B cell (primary cell): ENCODE measurements at places on chromosomes 13 and 19. TPM values are rescaled to one million over a fixed set of nuclear protein-coding genes. Genes with fewer than 3 reads are reported as not detected.

- DNase-seq: no peak
These were observed 127.7 kb upstream of the EDNRB start for GRCh38 chr13:78046331-78046730.

- no peak for DNase-seq
These were observed 1.6 kb downstream of the MEX3D start for GRCh38 chr19:1566392-1567115.

DNA sequence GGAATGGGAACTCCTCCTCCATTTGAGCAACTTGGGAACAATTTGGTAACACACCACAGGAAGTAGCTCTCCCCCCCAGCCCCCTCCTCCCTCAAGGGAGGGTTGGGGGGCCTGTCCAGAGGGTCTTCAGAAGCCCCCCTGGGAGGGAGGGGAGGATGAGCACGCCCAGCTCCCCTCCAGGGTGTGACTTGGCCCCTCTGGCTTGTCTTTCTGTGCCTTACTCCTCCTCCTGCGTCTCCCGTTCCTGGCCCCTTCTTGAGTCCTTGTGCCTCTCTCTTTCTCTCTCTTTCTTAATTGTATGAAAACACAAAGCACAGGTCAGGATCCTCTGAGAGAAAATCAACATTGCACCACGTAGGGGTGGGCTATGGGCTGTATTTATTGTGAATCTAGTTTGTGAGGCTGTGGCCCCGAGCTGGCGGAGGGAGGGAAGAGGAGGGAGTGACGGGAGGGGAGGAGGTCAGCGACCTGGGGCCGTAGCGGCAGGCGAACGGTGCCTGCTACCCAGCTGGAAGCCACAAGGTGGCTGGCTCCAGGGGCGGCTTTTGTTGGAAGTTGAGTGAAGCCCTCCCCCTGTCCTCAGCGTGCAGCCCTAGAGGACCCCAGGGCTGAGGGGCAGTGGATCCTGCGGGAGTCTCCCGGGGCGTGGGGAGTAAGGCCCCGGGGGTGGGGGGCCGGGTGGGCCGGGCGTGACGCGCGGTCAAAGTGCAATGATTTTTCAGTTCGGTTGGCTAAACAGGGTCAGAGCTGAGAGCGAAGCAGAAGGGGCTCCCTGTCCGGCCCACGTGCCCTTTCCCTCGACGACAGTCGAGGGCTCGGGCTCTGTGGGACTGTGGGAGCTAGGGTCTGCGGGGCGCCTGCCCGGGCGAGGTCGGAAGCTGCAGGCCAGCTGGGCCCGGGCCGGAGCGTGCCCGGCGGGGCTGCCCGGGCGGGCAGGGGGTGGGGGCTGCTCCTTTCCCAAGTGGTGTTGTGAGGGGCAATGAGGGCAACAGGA, 6.4 kb downstream of the LYL1 start:
- DNase-seq: peak; percentile 66

The GIPR gene
- total RNA-seq: 2.3 and 2.9 TPM in 2 replicates

DNA sequence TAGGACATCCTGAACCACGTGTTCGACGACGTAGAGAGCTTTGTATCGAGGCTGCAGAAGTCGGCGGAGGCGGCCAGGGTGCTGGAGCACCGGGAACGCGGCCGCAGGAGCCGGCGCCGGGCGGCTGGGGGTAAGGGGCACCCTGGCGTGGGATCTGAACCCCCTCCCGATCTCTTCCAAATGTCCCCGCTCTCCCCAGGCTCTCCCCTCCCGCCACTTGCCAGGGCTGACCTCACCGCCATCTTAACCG, 6.0 kb downstream of the EPS8L1 start:
- DNase-seq: no peak

GRCh38 chr19:47549261-47549862, 23.6 kb downstream of the ZNF541 start:
- no peak for DNase-seq

DNA sequence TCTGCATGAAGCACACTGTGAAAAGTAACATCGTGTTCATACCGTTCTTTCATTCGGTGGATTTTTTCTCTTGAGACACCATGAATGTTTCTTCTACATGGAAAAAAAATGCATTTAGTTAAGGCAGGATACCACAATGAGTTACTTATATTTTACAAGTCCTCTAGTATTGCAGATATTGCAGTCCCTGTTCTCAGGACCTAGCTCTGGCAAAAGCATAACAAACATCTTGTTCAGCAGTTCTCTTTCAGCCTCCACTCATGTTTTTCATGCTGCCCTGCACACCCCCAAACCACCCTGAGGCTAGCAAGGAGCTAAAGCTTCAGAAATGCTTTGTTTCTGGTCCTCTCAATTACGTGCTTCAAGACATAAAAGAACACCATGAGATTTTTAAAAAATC, 24.8 kb downstream of the N4BP2L1 start:
- DNase-seq: no peak

GRCh38 chr19:10686661-10687517, 14.3 kb upstream of the QTRT1 start:
- DNase-seq: no peak

The KCNC3 gene
- 23.0 and 24.4 TPM in 2 replicates for total RNA-seq

- DNase-seq: no peak
These were observed 5.7 kb upstream of the JUND start for GRCh38 chr19:18286973-18287635.

The ZNF841 gene
- total RNA-seq: 50.8 and 54.5 TPM in 2 replicates

The HSD11B1L gene
- 1.4 and 1.8 TPM in 2 replicates for total RNA-seq

The IGFLR1 gene
- total RNA-seq: 245 and 248 TPM in 2 replicates

DNA sequence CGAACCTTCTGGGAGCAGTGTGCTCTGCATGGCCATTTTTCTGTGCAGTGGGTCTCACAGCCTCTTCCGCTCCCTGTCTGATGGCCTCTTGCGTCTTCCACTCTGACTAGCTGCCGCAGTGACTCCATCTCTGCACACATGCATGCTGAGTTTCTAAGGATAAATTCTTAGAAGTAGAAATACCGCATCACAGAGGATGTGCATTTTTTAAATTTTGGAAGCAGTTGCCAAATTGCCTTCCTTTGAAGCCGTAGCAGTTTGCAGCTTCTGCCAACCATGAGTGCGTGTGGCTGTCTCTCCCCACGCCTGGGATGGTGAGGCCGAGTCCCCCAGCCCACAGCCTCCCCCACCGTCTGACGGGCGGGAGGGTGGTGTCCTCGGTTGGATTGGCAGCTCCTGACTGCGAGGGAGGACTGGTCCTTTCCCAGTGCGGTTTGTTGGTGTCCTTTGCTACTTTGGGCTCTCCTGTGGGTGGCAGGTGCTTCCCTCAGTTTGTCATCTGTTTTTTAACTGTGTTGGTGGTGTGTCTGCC, 9.8 kb downstream of the FZR1 start:
- DNase-seq: no peak
